Panc1 (cell line): ENCODE measurements at places on chromosomes 11 and 22.

DNA sequence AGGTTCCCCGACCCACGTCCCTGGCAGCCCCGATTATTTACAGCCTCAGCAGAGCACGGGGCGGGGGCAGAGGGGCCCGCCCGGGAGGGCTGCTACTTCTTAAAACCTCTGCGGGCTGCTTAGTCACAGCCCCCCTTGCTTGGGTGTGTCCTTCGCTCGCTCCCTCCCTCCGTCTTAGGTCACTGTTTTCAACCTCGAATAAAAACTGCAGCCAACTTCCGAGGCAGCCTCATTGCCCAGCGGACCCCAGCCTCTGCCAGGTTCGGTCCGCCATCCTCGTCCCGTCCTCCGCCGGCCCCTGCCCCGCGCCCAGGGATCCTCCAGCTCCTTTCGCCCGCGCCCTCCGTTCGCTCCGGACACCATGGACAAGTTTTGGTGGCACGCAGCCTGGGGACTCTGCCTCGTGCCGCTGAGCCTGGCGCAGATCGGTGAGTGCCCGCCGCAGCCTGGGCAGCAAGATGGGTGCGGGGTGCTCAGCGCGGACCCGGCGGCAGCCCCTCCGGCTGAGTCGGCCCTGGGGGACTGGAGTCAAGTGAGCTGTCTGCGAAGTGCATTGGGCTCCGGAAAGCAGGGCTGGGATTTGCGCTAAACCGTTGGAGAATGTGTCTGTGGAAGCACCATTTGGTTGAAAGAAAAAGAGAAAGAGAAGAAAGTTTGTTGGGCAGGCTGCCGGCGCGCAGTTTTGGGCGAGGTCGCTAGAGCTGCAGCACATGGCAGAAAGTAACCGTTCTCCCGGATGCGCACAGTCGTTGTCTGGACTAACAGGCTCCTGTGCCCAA, at the start of gene CD44:
TSS of gene CD44 (plus strand) at position 229 of the 779 bp plus-strand sequence. CDS start at position 362, 133 bp downstream.
- no peak for DNase-seq

GRCh38 chr11:128299132-128299726, 288.1 kb downstream of the ETS1 start:
- DNase-seq: no peak

DNA sequence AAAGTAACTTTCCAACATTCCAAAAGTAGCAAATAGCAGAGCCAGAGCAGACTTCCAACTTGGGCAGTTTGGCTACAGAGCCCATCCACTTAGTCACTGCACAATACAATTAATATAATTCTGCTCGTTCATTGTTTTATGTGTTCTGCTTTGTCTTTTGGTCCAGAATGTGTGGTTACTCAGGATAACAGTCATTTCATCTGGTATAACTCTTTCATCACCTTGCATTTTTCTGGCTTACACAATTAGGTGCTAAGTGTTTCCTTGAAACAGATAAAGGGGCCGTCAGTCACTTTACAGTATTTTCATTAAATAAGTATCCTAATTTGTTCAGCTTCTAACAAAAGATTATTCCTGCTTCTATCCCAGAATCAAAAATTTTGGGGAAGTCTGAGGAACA, 87.2 kb downstream of the LARGE2 start:
- DNase-seq: no peak

- DNase-seq: no peak
Measured at GRCh38 chr22:27296091-27296675, 505.4 kb downstream of the MN1 start.

DNA sequence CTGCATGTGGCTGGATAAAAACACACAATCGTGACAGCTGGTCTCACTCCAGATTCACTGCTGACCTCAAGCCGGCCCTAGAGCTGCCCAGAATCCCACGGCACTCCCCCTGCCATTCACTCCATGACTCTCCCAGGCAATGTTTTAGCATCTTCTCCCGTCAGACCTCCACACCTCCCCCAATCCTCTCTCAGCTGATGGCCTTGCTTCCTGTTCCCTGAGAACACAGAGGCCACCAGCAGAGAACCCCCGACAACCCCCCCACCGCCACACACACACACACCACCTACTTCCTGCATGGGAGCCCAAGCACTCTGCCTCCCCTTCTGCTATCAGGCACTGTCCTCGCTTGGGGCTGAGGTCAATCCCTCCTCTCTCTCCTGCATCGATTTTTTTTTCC, 9.3 kb downstream of the TNKS1BP1 start:
- DNase-seq: no peak

- DNase-seq: no peak
Measured at GRCh38 chr22:36022162-36022561, 6.5 kb downstream of the RBFOX2 start.

- no peak for DNase-seq
Measured at GRCh38 chr11:73551677-73552076, 46.2 kb downstream of the FAM168A start.

DNA sequence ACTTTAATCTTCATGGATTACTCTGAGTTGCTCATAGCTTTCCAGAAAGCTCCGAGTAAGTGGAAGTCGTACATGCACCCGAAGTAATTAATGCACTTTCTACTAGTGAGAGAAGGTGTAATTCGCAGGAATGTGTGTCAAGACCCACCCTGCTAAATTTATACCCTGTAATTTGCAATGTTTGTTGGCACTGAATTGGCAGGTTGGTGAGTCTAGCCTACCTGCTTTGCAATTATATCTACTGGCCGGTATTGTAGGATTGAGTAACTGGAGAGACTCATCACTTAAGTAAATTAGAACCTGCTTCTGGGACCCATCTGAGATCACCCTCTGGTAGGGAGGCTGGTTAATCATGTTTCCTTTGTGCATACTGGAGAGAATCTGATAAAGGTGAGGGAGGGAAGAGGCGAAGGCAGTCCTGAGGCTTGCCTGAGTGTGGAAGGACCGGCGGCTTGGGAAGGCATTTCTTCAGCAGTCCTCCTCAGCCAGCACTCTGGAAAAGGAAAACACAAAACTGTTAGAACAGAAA, 63.3 kb downstream of the LDLRAD3 start:
- no peak for DNase-seq

- DNase-seq: no peak
Measured at GRCh38 chr11:67303132-67303834, at the start of gene SSH3. Gene SSH3, plus strand, starts transcription at chr11:67303530. Its CDS starts 96 bp downstream, at chr11:67303626.

- no peak for DNase-seq
Measured at GRCh38 chr11:45272701-45273100, 13.4 kb downstream of the SYT13 start.

DNA sequence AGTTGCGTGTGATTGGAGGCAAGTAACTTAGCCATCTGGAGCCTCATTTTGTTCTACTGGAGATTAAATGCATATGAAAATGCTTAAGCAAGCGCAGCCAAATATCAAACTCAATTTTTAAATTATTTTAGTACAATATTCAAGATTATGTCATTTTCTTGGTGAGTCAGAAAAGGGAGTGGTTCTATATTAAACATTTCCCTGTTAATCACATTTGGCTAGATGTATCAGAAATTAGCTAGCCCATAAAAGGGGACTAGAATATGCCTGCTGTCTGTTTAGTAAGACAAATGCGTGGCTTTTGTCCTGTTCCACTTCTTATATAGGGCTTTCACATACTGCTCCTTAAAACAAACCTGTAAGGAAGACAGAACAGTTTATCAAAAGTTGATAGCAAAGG, 35.0 kb upstream of the BMAL1 start:
- no peak for DNase-seq

GRCh38 chr11:134731213-134731961, 319.3 kb upstream of the B3GAT1 start:
- no peak for DNase-seq

GRCh38 chr11:86644291-86644690, 28.1 kb downstream of the ME3 start:
- no peak for DNase-seq

DNA sequence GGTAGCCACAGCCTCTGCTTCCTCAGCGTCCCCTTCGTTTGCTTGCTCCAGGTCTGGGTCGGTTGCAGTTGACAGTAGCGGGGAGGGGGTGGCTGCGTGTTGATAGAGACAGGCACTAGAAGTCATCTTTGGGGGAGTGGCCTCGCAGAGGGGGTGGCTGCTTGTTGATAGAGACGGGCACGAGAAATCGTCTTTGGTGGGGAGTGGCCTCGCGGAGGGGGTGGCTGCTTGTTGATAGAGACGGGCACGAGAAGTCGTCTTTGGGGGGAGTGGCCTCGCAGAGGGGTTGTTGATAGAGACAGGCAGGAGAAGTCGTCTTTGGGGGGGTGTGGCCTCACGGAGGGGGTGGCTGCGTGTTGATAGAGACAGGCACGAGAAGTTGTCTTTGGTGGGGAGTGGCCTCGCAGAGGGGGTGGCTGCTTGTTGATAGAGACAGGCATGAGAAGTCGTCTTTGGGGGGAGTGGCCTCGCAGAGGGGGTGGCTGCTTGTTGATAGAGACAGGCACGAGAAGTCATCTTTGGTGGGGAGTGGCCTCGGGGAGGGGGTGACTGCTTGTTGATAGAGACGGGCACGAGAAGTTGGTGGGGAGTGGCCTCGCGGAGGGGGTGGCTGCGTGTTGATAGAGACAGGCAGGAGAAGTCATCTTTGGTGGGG, 328.3 kb downstream of the TBC1D22A start:
- no peak for DNase-seq

DNA sequence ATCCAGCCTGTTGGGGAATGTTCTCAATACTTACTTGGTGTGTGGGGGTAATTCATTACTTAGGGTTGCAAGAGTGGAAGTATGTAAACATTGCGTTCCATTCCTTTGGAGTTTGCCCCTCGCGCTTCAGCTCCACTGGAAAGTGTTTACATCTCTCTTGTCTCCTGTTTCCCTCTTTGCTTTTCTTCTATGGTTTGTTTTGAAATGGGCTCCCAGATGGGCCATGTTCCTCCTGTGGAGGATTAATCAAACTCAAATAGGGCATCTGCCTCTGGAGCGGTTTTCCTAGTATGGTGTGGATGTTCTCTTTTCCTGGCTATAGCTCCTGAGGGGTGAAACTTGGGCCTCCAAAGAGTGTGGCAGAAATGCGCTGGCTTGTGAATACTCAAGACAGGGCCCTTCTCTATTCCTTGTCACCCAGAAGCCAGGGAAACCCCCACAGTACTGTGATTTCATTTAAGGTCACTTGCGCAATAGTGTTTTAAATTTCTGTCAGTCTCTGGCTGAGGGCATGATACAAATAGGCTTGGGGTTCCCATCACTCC, 51.9 kb downstream of the CD44 start:
- no peak for DNase-seq

DNA sequence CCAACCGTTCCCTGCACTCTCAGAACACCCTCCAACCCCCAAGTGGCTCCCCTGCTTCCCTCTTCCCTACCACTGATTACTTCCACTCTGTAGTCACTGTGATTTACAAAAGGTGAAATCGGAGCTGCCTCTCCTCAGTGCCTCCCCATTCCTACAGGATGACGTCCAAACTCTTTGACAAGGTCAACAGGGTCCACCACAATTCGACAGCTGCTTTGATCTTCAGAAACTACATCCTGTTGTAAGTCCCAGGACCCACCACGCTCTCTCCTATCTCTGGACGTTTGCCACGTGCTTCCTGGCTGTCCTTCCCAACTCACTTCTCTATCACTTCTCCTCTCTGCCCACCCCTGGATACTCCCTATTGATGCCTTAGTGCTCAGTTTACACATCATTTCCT, 85.0 kb upstream of the EIF3D start:
- DNase-seq: no peak

- no peak for DNase-seq
Measured at GRCh38 chr11:88204353-88204752, 29.1 kb upstream of the RAB38 start.

- no peak for DNase-seq
Measured at GRCh38 chr22:37896939-37897338, 9.2 kb upstream of the MICALL1 start.

DNA sequence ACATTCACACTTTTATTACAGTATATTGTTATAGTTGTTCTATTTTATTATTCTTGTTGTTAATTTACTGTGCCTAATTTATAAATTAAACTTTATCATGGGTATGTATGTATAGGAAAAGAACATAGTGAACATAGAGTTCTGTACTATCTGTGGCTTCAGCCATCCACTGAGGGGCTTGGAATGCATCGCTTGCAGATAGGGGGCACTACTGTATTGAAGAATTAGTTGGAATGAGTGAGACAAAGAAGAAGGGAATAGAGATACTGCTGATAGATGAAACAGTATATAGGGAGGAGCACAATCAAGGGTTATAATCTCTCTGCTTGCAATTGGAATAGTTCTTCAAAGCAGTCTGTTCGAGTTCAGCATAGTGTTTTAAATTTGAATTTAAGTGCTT, 432.2 kb downstream of the RAB38 start:
- DNase-seq: no peak

- DNase-seq: no peak
Measured at GRCh38 chr11:12403997-12404350, 26.6 kb downstream of the PARVA start.

DNA sequence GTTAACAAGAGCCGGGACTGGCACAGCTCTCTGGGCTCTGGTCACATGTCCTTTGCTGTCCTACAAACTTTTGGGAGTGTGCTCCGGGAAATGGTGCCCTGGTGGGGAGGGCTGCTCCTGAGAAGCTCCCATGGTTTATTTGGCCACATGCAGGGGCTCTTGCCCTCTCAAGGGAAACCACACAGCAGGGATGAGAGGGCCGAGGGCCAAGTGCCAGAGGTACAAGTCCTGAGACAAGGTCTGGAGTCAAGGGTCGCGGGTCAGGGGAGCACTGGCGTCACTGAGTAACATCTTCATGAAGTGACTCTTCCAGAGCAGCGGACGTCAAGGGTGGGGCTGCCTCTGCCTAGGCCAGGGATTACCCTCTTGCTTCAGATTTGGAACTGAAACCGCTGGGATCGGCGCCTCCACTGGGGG, 1160.6 kb downstream of the TBC1D22A start:
- no peak for DNase-seq

GRCh38 chr11:129273944-129274711, 82.0 kb upstream of the ARHGAP32 start:
- no peak for DNase-seq

GRCh38 chr22:43571181-43571580, 159.4 kb downstream of the MPPED1 start:
- no peak for DNase-seq

DNA sequence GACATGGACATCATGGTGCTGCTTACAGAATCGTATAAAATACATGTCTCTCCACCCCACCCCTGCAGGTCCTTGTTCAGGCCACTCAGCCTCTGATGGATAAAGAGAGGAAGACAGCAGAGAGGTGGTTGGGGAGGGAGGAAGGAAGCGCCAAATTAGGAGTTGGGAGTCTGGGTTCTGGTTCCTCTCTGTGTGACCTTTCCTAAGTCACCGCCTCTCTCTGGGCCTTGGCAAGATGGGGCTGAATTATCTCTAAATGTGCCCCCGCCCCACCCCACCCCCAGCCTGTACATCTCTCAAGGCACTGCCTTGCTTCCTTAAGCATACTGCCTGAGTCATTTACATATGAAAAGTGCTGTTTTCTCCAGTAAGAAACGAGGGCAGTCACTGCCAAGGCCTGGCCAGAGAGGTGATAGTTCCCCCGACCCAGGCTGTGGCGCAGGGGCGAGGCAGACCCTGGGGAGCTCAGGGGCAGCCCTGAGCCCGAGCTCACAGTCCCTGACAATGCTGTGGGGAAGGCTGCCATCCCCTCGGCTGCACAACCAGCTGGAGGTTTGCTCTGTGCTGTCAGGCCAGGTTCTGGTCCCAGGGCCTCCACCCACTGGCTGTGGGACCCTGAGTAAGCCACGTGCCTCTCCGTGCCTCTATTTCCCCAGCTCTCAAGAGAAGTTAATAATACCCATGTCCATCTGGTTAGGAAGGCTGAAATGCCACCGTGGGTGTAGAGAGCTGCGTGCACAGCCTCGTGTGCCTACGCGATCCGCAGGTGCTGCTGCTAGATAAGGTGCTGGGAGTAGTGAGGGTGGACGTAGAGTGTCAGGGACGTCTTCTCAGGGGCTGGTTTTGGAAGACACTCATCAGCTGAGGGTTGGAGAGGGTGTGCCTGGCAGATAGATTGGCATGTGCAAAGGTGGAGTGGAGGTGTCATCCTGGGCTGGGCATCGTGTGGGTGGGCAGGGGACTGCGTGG, 55.3 kb downstream of the CACNA1I start:
- DNase-seq: no peak
